Stimulated activated CD8-positive, alpha-beta memory T cell treated with anti-CD3 and anti-CD28 coated beads, Interleukin-4, amount 100 ng/mL, for 48 hours (primary cell): ENCODE measurements at places on chromosomes 4 and X.
A peak's percentile ranks its signal among the peaks of the same experiment; 100 is the strongest.

DNA sequence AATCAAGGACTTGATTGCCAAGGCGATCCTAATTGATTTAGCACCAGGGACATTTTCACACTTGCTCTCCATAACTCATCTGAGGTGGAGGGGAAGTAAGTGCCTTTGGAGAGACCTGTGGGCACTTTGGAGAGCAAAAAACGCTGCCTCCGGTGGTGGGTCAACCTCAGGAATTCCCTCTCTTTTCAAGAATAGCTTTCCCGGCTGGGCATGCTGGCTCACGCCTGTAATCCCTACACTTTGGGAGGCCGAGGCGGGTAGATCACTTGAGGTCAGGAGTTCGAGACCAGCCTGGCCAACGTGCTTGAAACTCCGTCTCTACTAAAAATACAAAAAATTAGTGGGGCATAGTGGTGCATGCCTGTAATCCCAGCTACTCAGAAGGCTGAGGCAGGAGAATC is 49.2 kb downstream of the PRPS1 start:
- no peak for DNase-seq

DNA sequence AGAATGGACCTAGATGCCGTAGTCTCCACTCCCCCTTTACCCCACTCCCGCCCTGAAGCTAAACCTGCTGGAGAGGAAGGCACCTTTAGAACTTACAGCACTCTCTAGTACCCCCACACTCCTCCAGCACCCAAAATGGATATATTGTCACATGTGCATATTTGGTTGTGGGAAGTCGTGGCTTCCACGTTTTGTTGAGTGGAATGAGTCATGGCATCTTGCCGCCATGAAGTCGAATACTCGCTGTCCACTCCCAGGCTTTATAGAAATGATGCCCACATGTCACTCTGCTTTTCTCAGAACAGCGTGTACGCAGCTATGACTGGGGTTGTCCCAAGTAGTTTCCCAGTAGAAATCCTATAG is 545 bp downstream of the ABCE1 start:
- DNase-seq: peak; percentile 62

- DNase-seq: no peak
These were observed 11.5 kb downstream of the FGB start for GRCh38 chr4:154574311-154574710.

GRCh38 chr4:72006586-72006985 is 25.2 kb upstream of the NPFFR2 start:
- no peak for DNase-seq

- DNase-seq: no peak
These were observed 137.4 kb downstream of the CEP135 start for GRCh38 chr4:56086073-56086541.

DNA sequence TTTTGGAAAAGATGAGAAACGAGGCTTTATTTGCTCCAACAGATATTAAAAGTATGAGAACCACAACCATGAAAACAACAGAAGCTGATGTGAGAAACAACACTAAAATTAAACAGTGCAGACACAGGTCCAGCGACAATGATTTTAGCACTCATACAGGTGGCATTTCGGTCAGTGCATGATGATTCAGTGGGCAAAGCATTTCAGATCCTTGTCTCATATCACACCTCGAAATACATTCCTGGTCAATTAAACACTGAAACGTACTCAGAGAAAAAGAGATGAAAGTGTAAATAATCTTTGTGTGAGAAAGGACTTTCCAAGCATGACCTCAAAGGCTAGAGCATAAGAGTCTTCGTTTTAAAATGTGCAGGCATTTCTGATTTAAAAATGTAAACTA is 85.2 kb downstream of the ACOX3 start:
- no peak for DNase-seq

GRCh38 chrX:40107291-40108161 is 9.8 kb upstream of the BCOR start:
- DNase-seq: no peak

- no peak for DNase-seq
These were observed 126.7 kb upstream of the TSPAN5 start for GRCh38 chr4:98784947-98785706.

DNA sequence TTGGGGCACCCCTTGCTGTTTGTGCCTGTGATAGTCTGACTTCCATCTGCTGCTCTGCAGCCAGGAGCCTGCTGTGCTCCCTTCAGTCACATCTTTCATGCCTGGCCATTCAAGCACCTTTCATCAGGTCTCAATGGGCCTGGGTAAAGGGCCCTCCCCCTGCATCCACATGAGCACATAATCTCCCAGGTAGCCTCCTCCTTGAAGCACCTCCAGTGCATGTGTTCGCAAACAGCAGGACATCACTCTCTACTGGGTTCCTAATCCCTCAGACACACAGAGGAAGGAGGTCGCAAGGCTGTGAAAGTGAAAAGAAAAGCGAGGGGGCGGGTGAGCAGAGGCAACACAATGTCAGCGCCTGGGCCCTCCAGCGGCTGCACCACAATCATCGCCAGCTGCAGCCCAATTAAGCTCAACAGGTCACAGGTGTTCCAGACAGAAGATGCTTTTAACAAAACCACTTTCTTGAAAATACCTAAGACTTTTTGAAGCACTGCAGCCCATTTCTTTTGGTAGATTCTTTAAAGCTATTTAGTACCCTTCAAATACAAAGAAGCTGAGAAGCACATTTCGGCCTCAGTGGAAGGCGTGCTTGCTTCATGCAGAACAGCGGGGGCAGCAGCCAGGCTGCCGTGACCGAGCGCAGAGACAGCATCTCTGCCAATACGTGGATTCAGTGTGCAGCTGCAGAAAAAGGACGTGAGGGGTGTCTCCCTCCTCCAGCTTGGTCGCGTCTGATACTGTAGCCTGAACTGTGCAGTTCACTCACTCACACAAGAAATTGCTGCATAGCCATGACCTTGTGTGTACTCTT is 92.2 kb upstream of the SPRY1 start:
- no peak for DNase-seq

GRCh38 chrX:141638550-141638949 is 49.0 kb downstream of the SPANXA2 start:
- no peak for DNase-seq

DNA sequence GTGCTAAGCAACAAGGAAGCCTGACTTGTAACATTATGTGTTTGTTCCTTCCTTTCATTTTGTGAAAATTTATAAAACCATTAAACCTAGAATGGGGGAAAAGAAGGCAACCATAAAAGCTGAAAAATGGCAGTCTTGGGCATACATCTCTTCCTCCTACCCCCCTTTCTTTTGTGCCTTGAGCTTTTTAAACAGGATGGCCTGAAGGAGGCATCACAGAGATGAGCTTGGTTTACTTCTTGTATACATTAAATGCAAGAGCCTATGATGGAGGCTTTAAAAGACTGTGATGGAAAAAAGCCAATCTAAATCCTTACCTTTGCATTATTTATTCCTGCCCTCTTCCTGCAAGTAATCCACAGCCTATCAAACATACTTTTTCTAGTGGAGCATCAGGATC is 36.2 kb upstream of the ADH7 start:
- no peak for DNase-seq

GRCh38 chrX:14573161-14573560 is 43.8 kb downstream of the GLRA2 start:
- no peak for DNase-seq

- DNase-seq: no peak
These were observed 31.5 kb downstream of the RAI2 start for GRCh38 chrX:17829566-17829965.

DNA sequence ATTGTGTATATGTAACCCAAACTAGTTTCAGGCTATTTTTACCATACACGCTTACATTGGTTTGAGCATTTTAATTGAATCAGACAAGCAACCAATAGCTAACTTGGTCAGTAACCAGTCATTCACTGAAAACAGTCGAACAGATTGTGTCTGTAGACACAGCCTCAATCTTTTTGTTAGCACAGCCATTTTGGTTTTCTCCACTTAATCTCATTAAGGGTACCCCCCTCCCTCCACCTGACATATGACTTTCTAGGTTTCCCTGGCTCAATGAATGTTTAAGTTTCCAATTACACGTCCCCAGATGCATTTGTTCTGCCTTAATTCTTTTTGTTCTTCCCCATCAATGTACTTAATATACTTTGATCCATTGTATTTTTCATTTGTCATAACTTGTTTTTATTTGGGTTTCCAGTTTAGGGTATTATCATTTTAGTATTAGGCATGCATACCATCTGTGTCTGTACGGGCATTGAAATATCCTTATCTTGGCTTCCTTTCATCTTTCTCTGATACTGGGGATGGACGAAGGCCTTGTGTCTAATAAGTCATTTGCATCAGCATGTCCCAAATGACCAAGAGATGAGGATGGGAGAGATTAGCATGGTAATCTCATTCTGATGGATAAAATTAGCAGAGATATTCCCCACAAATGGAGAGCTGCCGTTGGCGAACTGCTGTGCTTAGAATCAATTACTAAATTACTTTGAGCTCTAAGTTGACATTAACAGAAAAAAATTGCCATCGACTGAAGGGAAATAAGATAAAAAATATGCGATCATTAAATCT is 35.9 kb upstream of the PHOX2B start:
- DNase-seq: no peak

DNA sequence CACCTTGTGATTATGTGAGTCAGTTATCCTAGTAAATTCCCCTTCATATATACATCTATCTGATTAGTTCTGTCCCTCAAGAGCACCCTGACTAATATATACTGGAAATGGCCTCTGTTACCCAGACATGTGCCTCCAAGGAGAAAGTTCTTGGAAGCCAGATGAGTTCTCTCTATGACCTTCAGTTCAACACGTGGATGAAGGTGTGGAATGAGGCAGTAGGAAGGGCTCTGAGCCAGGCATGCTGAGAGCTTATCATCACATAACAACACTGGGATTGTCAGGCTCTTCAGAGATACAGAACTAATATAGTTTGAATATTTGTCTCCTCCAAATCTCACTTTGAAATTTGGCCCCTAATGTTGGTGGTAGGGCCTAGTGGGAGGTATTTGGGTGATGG is 44.4 kb upstream of the DHRSX start:
- DNase-seq: no peak

DNA sequence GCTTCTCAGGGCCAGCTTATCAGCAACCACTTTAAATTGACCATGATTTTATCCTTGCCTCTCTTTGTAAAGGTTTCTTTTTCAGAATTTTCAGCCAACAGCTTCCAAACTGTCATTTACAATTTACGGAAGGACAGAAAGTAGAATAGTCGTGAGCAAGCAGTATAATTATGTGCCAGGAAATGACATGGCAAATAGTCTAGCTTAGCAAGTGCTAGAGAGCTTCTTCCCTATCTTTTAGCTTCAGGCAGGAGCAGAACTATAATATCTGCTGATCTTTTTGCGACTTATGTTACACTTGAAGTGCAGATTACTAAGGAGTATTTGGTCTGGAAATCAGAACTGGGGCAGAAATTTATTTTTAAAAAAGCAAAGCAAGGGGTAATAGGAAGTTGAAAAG is 123.0 kb upstream of the AP1S2 start:
- DNase-seq: no peak

DNA sequence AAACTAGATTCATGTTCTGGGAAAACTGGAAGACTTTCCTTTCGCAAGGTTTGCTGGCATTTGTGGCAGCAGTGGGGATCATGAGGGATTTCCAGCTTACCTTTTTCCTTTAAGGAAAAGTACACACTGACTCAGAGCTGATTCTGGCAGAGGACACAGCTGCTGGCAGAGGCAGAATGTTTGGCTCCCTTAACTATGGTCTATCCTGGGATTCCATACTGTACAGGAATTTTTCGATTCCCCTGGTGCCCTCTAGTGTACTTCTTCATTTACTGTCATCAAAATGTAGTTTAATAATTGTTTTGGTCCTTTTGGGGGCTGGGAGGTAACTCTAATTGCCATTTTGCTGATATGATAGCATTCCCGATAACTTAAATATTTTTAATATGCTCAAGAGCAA is 152.7 kb downstream of the GABRG1 start:
- DNase-seq: no peak

GRCh38 chr4:53168228-53168627 is 197.6 kb downstream of the SCFD2 start:
- no peak for DNase-seq

DNA sequence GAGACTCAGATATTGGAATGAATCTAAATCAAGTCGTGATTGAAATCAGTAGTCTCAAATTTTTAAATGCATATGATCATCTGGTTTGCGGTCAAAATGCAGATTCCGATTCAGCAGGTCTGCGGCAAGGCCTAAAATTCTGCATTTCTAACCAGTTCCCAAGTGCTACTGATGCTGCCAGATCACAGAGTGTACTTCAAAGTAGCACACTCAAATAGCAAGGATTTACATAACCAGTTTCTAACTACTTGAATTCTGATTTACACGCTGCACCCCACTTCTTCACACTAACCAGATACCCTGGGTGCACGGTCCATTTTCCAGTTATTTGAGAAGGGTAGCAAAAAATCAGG is 752 bp downstream of the MBTPS2 start:
- peak; percentile 24 for DNase-seq

DNA sequence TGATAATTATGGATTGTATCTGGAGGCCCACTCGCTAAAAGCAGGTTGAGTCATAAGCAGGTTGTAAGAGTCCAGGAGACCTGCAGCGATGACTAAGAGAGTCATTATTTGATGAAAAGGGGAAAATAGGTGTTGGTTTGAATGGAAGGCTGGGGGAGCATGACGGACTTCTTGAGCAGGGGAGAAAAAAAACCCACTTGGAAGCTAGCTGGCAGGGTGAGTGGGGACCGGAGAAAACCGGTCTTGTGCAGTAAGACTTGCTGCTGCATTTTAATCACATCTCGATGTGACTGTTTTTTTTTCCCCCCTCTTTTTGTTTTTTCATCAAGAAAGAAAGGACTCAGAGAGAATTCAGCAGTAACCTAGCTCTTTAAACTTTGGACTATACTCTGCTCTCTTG is 90.0 kb downstream of the IGSF1 start:
- no peak for DNase-seq

DNA sequence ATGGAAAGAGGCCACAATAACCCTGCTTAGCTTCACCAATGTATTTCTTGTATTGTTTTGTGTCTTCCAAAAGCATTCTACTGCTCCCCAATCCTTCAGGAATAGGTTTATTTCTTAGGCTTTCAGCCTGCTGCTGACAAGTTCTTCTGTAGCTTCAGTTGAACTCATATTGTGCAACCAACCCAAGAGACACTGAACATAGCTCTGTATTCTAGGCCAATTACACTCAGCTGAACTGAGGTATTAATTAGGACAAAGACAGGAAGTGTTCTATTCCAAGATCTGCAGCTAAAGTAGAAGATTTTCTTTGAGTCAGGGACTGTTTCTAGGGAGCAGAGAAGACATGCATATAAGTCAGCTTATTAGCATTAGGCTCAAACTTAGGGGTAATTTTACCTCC is 151.8 kb downstream of the LHFPL1 start:
- no peak for DNase-seq
